ENCODE measurements at places on chromosomes 16 and 17.

GRCh38 chr17:17816240-17816814, 20.5 kb downstream of the SREBF1 start:
- DNase-seq: no peak

DNA sequence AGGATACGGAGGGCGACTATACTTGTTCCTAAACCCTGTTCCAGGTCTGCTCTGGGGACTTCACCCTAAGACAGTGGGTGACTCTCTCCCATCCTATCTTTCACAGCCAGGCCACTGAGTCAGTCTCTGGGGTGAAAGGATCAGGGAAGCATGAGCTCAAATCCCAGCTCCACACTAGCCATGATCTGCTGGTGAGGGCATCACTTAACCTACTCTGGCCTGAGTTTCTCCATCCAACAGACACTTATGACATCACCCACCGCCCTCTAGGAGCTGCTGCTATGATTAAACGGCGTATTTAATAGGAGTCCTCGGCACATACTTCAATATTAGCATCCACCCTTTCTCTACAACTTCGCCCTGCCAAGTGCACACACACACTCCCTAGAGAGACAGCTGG, 10.1 kb downstream of the GAST start:
- DNase-seq: no peak

- no peak for DNase-seq
Observed at GRCh38 chr16:8585857-8586256, 4.5 kb downstream of the TMEM114 start.

- no peak for DNase-seq
Observed at GRCh38 chr17:59149841-59150511, 5.0 kb downstream of the SKA2 start.

- no peak for DNase-seq
Observed at GRCh38 chr16:78462288-78463208, 363.1 kb downstream of the WWOX start.

GRCh38 chr17:36824678-36825101, 112.6 kb upstream of the LHX1 start:
- DNase-seq: no peak

DNA sequence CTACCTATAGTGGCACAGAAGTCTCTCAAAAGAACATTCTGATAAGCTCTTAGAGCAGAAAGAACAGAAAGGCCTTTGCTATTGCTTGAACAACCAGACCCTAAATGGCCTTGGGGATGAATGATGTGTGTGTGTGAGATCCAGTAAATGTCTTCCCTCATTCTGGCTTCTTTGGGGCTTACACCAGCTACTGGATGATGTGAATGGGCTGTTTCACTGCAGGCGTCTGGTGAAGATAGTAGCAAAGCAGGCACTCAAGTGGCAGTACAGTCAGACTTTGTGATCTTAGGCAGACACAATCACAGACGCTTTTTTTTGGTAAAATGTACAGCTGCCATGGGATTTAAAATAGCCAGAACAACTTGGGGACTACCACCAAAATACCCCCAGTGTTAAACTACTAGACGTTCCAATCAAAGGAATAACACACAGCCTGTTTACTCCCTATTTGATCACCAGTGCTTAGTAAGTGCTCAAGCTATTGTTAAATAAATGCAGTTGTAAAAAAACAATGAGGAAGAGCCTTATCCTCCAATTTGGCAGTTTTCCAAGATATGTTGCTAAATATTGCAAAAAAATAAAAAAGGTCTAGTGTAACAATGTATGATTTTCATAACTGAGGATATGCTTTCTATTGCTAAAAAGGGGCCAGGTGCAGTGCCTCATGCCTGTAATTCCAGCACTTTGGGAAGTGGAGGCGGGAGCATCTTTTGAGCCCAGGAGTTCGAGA, 17.9 kb downstream of the NDUFAB1 start:
- no peak for DNase-seq

DNA sequence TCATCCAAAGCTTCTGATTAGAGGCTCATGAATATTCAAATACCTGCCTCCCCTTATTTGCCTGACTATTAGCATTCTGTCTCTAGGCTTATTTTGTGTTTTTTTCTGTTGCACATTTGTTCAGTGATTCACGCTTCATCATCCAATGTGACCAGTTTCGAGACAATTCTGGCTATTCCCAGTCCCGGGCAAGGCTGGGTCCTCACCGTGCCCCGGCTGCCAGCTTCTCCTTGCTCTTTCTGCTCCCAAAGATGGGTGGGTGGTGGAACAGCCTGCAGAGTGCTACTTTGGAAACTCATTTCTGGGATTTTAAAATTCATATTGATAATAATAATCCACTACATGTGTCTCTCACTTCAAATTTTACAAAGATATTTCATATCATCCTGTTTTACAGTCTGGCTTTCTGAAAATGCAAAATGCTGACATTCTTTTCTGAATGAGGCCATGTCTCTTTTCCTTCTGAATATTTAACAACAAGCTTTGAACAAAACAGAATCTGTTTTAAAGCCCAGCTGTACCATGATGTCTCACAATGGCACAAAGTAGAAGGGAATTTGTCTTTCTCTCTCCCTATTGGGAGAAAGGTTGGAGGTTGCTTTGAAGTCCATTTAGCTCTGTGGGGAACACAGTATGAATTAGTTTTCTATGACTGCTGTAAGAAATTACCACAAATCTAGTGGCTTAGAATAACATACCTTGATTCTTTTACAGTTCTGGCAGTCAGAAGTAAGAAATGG, 116.9 kb upstream of the CDH13 start:
- DNase-seq: no peak

DNA sequence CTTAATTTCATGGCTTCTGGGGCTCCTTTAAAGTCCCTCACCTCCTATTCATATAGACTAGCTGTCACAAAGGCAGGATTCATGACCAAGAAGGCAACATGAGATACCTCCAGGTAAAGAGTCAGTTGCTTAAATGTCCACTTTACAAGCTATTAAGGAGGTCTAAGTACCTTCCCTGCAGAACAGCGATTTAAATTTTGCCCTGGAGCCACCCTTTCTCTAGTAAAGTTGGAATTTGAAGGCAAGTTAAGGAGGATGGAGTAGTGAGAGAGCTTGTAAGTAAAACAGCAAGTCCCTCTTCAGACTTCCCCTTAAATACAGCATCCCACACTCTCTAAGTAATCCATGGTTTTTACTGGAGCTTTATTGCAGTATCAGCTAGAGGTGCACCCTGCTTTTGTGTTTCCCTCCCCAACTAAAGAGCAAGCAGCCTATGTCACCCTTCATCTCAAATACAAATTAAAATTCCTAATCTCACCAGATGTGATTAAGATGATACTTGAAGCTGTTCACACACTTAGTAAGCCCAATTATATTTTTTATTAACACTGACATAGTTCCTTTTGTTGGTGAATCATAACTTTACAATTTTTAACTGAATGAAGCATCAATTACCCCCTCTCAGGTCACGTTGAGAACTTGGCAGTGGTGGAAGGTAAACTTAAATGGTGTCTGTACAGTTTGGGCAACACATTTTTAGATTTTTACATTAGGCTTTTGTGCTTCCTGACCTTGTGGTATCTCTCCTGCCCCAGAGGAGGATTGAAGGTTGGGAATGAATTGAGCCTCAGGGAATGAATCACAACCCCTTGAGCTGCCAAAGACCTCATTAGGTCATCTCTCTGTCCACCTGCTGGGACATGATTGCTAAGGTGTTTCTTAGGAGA, 108.9 kb downstream of the TANGO6 start:
- DNase-seq: no peak

DNA sequence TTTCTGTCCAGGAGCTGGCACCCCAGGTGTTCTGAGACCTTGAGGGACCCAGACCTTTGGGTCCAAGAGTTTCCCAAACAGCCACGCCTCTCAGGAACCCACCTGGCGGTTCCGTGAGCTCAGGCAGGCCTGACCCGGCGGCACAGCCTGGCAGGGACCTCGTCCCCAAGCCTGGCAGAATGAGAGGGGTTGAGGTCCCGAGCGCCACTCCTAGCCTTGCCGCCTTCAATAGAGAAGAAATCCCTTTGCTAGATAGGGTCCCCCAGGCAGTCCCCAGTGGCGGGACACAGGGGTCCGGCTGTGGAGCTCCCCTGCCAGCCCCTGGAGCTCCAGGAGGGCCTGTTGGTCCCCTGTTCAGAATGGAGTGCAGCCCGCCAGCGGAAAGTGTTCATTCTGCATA, 10.5 kb upstream of the CLEC18A start:
- peak; percentile 6 for DNase-seq

DNA sequence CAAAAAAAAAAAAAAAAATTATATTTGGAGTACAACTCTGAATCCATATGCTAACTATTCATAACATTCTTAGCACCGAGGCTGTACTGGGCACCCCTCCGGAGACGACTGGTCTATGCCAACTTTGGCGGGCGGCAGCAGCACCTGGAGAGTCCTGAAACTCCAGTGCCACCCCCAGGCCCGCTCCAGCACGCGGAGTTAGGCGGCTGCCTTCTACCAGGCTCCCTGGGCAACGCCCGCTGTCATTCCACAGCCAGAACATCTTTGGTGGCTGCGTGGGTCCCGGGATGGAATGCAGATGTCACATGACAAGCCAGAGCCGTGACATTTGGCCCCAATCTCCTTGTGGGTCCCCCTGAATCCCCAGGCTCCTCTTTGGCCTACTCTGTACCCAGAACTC, 6.2 kb downstream of the TIMP2 start:
- DNase-seq: no peak

- no peak for DNase-seq
Observed at GRCh38 chr16:31145398-31145990, 4.4 kb downstream of the PRSS36 start.

DNA sequence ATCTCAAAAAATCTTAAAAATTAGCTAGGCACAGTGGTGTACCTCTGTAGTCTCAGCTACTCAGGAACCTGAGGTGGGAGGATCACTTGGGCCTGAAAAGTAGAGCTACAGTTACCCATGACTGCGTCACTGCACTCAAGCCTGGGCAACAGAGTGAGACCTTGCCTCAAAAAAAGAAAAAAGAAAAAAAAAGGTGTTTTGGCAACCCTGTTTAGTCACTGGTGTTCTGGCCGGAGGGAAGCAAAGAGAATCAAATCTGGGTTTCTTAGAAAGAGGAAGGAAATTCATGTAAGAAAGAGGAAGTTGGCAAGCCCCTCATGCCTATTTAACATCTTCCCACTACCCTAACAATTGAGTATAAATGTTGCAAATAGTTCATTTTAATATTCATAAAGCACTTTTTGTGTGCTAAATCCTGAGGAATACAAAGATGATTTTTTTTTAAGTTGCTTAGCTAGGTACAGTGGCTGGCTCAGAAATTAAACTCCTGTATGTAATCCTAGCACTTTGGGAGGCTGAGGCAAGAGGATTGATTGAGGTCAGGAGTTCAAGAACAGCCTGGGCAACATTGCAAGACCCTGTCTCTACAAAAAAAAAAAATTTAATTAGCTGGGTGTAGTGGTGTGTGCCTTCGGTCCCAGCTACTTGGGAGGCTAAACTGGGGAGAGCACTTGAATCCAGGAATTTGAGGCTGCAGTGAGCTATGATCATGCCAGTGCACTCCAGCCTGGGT, 6.5 kb upstream of the USP32 start:
- DNase-seq: peak; percentile 70

DNA sequence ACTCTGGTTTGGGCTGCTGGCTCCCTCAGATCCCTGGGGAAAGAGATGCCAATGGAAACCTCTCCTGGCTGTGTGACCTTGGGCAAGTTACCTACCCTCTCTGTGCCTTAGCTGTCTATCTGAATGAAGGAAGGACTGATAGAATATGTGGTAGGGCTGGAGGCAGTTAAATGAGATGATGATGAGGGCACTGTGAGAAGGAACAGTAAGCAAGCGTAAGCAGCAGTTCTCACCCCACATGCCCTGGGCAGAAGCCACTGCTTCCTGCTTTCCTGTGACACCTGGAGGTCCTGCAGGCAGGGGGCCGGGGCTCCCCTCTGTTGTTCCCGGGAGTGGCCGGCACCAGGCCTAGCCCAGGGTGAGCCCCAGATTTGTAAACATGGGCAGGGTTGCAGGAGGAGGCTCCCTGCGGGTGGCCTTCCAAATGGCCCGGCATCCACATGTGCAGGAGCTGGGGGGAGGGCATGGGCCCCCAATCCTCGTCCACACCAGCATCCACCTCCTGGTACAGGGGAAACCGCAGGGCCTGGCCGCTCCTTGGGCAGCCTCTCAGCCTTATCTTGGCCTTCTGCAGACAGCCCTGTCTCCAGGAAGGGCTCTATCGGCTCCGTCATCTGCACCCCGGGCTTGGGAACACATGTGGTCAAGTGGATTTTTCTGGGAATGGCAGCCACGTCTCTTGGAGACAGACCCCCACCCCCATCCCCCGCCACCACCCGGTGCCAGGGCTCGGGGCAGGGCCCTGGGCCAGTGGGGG, 235.6 kb upstream of the GSE1 start:
- no peak for DNase-seq

DNA sequence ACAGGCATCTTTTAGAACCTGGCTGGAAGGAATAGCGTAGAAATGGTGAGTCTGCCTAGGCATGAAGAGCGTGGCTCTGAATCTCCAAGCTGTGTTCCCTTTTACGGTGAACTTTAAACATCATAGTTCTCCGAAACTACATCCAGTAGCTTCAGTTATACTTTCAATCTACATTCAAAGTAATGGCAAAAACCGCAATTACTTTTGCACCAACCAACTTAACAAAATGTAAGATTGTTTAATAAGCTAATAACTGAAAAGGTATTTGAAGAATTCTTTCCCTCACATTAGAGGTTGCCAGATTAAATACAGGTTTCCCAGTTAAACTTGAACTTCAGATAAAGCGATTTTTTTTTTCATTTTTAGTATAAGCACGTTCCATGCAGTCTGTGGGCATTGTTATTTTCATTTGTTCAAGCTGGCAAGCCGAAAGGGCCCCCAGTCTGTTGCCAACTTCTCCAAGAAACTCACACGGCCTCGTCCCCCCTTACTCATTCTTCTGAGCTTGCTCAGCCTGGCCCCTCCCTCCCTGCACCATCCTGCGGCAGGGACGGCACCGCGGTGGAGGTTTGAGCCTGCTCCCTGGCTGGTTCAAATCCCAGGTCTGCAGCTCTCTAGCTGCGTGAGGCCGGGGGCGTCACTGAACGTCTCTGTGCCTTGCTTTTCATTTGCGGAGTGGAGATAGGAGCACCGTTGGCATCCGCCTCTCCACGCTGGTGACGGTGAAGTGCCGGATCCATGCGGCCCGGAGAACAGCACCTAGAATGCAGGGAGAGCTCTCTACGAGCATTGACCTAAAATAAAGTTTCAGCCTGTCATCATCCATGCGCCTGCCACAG, 3.5 kb upstream of the MTHFSD start:
- no peak for DNase-seq

GRCh38 chr17:55140809-55141208, 124.0 kb upstream of the HLF start:
- no peak for DNase-seq

GRCh38 chr16:13262270-13263090, 361.1 kb downstream of the SHISA9 start:
- DNase-seq: no peak

DNA sequence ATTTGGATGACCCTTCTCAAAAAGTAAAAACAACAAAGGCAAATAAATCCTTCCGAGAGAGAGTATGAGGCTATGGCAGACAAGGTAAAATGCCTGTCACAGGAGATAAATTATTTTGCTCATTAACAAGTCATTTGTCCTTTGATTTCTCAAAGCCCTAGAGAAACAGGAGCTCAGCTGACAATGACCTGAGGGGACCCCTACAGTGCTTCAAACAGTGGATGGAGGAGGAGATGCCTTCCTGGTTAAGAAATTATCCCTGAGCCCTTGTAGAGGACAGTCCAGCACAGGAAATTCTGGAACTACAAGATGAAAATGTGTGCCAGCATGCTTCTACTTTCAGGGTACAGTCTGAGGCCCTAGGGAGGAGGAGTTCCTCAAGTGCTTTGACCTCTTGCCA, 24.0 kb upstream of the RHBDL3 start:
- DNase-seq: no peak

- DNase-seq: no peak
Observed at GRCh38 chr16:85956426-85956825, 57.5 kb downstream of the IRF8 start.
